ENCODE measurements at places on chromosomes 12 and 14. TPM values are rescaled to one million over a fixed set of nuclear protein-coding genes. Genes with fewer than 3 reads are reported as not detected.

DNA sequence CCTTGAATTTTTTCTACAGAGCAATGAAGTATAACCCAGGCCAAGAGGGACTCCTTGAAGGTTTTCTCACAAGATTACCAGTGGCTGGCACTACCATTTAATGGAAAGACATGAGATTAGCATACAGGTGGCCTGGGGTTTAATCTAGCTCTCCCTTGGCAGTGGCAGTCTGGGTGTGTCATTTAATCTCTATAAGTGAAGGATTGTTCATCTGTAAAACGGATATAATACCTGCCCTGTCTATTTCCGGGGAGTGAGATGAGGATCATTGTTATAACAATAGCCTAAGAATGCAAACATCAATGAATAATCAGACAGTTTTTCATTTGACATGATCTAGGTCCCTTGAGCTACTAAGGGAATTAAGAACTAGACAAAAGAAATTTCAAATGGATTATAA, 168.7 kb upstream of the CPNE8 start:
- DNase-seq = no peak

DNA sequence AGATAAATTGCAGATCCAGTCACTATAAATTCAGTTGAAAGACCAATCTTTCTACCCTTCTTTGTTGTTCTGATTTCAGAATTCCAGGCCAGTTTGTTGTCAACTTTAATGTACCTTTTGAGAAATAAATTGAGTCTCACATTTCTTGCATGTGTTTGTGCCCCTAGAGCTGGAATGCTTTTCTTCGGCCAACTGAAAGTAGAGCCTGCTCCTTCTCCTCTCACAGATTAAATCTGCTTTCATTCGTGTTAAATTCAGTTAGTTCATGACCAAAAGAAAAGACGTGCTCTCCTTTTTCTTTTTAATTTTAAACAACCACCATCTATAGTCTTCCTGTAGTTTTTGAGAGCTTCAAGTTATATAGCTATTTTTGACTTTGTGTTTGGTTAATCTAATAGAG, 22.9 kb downstream of the SOCS2 start:
- no peak for DNase-seq

DNA sequence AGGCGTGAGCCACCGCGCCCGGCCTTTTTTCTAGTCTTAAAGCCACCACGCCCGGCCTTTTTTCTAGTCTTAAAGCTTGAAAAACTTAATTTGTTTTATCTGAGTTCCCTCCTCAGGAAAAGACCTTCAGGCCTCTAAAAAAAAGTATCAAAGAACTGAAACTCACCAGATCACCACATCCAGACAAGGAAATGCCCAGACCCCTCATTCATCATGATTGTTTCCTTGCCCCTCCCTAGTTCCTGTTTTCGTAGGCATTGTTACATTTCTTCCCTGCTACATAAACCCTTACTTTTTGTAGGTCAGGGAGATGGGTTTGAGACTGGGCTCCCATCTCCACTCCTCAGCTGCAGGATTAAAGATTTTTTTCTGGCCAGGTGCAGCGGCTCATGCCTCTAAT, 21.1 kb upstream of the VWF start:
- peak; percentile 82 for DNase-seq

GRCh38 chr12:122081083-122081696, 2.6 kb downstream of the MLXIP start:
- DNase-seq = peak; percentile 41

GRCh38 chr14:99280852-99281251, 8.9 kb upstream of the BCL11B start:
- no peak for DNase-seq

DNA sequence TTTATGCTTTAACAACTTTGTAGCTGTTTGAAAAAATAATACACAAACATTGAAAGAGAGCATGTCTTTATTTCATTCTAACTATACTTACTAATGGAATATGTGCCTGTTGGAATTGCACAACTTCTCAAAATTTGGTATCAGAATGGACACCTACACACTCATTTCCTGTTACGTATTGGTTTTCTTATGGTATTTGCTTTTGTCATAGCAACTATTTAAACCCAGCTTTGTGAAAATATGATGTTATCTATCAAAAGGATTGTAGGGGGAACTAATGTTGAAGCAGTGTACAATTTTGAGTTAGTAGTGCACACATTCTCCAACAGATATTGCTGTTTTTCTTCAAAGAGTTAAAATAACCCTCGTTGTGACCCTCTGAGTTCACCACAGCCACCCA, 52.6 kb downstream of the RBMS2 start:
- DNase-seq = peak; percentile 52

- no peak for DNase-seq
Observed at GRCh38 chr14:50823051-50823761, 7.8 kb downstream of the NIN start.

DNA sequence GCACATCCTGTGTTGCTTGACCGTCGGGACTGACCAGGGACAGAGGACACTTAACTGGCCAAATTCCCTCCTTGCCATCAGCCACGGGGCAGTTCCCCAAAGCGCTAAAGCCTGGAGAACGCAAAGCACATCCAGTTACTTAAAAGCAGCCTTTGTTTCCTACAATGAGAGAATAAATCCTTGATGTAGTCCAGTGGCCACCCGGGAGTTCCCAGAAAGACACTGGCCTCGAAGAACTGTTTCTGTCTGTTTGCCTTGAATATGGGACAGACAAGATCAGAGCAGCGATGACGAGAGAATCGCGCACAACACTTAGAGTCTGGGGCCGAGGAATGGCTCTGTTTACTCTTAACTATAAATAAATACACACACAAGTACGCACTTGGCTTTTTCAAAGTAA, 102.2 kb downstream of the TNFAIP2 start:
- DNase-seq = no peak

DNA sequence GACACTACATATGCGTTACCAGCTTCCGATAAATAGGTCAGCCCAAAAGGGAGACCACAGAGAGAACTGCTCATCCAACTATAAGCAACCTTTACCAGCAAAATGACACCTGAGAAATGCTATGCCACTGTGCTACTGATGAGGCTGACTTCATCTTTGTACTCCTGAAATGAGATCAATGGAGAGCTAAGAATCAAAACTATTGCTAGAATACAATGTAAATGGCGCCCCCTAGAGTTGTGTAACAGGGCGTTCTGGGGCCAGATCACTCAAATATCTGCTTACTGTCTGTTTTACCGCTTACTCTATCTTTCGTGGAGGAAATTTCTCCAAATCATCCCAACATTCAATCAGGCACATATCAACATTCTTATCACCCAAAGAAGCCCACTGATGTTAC, 4.6 kb downstream of the ZNF384 start:
- no peak for DNase-seq

DNA sequence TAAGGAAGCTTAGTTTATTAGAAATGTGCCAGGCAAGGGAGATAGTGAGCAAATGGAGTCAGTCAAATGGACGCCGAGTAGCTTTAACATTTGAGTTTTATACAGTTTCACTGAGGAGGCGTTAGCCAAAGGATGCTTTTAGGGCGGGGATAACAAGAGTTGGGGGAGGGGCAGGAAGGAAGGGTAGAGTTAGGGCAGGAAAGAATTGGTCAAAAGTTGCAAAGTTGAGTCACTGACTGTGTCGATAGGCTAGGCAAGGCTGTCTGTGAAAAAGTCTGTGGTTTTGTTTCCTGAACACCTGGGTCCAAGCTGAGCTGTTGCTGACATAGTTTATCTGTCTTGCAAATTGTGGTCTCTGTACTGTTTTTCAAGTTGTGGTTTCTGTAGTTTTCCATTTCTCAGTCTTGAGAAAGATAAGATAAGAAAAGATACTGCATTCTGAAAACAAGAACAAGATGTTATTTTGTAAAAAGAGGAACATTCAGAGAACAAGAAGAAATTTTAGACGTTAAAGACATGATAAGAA, 62.6 kb upstream of the RESF1 start:
- DNase-seq = peak; percentile 84

The ZDHHC22 gene
- not detected for total RNA-seq

The JPH4 gene
- total RNA-seq = 0.13 TPM
